Muscle of leg (tissue), 16 donors: ENCODE measurements at places on chromosomes 5 and 9. TPM values are rescaled to one million over a fixed set of nuclear protein-coding genes. Genes with fewer than 3 reads are reported as not detected.

Gene LCN6
- not detected for polyA plus RNA-seq

Gene CD180
- 1.7 TPM for polyA plus RNA-seq

Gene PRLR
- 0.60 TPM for polyA plus RNA-seq

Gene PHYHD1
- 46.5 TPM for polyA plus RNA-seq

DNA sequence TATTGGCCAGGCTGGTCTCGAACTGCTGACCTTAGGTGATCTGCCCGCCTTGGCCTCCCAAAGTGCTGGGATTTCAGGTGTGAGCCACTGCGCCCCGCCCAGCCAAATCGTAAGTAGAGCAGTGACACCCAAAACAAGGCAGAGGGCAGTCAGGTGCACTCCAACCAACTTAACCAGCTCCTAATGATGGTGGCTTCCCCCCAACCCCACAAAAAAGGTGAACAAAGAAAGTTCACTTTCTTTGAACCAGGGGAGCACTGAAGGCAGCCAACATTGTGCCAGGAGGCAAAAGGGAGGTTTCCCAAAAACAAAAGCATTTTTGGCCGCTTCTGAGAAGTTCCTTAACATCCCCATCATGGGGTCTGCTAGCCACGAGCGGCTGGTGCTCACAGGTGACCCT, 9.6 kb downstream of the GMCL2 start:
- DNase-seq, result no peak

DNA sequence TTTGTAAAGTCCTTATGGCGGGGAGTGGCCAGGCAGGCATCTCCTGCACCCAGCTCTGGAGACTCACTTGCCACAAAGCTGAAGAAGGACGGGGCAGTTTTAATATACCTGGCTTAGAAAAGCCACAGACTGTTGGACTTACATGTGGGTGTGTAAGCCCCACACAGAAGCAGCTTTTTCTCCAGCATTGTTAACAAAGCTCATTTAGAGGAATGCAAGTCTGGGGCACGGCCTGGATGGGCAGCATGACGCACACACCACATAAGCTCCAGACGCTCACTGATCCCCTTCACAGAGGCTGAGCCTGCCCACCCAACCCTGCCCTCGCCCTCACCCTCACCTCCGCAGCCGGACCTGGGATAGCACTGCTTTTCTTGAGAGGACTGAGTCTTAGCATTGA, 58.0 kb upstream of the PDE8B start:
- DNase-seq, result no peak

- DNase-seq, result no peak
These were observed 15.1 kb downstream of the ADCY2 start for GRCh38 chr5:7410936-7411511.

DNA sequence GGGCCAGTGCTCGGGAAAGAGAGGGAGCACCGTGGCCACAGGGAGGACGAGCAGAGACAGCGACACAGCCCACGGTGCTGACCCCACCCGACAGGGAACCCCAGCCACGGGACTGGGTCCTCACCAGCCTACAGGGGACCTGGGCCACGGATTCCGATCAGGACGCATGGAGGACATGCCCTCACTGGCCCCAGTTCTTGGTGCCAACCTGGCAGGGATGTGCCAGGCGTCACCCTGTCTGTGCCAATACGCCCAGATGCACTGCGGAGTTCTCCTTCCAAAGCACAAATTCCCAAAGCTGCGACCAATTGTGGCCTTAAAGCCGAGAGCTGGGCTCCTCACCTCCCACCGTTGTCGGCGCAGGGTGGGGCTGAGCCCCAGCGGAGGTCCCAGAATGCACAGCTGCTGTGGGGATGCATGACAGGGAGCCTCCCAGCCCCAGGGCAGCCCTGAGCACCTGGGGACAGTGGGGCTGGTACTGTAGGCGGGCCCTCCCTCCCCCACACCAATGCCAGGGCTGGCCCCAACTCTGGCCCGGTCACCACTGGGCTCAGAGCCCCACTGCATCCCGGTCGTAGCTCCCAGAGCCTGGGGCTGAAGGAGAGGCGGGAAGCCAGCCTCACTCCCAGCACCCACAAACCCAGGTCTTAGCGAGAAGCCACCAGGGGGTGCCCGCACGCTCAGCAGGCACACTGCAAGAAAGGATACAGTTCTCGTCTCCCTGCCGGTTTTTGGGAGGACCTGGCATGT, 44.2 kb downstream of the NKD2 start:
- peak; percentile 30 for DNase-seq

DNA sequence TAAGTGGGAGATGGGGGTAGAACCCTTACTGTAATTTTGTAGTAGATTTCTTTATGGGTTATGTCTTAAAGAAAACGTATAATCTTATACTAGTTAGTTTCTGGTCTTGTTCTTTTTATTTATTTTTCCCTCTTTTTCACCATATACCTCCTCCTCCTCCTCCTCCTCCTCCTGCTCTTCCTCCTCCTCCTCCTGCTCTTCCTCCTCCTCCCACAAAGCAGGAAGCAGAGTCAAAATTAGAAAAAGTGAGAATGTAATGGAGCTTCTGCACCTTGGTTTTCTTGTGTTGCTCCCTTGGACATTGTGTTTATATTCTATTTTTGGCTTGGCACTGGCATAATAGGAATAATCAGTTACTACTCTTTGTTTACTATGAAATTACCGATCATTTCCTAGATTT, 4.5 kb downstream of the MACIR start:
- no peak for DNase-seq

GRCh38 chr9:114163517-114163951, 8.2 kb downstream of the COL27A1 start:
- DNase-seq, result peak; percentile 92

DNA sequence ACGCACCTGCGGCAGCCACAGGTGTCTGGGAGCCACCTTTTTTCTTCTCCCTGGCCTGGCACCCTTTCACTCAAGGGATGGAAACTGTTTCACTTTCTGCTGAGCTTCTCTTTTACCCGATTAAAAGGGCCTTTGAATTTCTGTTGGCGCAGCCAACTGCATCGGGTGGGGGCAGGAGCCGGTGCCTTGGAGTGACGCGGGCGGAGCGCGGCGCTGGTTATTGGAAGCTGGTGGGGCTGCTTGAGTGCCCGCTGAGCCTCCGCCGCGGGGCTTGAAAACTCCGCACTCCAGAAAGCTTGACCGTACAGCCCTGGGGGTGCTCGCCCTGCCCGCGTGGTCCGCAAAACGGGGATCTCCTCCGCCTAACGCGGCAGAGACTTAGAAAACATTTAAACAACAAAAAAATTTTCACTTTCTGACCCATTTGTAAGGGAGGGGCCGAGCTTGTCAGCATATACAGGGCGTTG, 52.0 kb upstream of the TJP2 start:
- DNase-seq, result peak; percentile 58

GRCh38 chr9:91816356-91816755, 133.7 kb downstream of the ROR2 start:
- DNase-seq, result no peak
